ENCODE measurements at places on chromosomes 4 and X. TPM values are rescaled to one million over a fixed set of nuclear protein-coding genes. Genes with fewer than 3 reads are reported as not detected.
A peak's percentile ranks its signal among the peaks of the same experiment; 100 is the strongest.

- DNase-seq = no peak
These were observed 337.5 kb downstream of the GRIA2 start for GRCh38 chr4:157558016-157558415.

DNA sequence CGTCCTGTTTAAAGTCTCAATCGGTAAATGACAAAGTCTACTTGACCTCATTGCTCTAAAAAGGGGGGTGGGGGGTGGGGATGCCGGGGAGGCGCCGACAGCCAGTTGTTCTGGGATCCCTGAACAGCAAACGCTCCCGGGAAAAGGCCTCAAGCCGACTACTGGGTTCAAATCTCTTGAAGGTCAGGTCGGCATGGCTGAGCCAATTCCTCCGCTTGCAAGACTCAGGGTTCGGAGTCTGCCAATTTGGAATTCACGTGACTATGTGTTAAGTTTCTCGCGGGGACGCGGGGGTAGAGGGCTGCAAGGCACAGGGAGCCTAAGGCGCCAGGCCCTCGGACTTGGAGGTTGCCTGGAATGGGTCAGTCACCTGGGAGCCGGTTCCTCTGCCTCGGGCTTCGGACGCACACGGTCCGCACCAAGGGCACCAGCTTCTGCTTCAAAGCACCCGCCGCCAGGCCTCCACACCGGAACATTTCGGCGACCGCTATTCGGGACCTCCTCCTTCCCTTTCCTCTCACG, 399 bp downstream of the AIFM1 start:
- no peak for DNase-seq

- DNase-seq = no peak
These were observed 313.2 kb downstream of the RAPGEF2 start for GRCh38 chr4:159416073-159416472.

- DNase-seq = no peak
These were observed 241.1 kb downstream of the AFAP1 start for GRCh38 chr4:7698584-7698983.

DNA sequence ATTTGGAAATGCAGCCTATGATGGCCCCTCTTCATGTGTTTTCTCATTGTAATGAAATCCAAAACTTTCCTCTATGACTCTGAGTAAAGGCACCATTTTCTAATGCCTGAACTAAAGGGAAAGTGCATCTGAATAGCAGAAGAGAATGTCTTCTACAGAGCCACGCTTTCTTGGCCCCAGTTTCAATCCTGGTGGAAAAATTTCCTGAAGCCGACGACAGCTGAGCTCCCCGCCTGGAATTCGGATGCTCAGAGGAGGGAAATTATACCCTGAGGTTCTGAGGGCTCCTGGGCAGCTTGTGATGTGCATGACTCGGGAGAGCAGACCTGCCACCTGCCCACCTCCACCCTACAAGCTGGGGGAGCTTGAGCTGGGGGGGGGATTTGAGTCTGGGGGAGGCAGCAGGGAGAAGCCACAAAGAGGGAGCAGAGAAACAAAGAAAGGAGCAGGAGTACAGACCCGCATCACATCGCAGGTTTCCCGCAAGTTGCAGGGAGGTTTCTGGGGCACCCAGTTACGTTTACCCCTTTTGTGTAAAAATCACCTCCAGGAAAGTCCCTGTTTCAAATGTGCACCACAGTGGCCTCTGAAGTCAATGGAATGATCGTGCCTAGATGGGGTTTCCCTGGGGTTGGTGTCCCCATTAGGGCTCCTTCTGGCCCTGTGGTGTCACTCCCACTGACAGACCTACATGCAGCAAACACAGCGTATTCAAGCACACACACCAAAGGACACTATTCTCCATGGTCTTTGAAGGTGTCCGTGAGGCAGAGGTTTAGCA, 145.6 kb upstream of the RBPJ start:
- no peak for DNase-seq

DNA sequence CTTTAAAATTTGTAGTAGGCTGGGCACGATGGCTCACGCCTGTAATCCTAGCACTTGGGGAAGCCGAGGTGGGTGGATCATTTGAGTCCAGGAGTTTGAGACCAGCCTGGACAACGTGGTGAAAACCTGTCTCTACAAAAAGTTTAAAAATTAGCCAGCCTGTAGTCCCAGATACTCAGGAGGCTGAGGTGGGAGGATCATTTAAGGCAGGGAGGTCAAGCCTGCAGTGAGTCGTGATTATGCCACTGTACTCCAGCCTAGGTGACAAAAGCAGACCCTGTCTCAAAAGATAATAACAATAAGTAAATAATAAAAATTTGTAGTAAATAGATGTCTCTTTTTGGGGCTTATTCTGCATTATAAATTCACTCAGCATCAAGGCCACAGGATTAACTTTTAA, 118.5 kb downstream of the IRF2 start:
- DNase-seq = no peak

DNA sequence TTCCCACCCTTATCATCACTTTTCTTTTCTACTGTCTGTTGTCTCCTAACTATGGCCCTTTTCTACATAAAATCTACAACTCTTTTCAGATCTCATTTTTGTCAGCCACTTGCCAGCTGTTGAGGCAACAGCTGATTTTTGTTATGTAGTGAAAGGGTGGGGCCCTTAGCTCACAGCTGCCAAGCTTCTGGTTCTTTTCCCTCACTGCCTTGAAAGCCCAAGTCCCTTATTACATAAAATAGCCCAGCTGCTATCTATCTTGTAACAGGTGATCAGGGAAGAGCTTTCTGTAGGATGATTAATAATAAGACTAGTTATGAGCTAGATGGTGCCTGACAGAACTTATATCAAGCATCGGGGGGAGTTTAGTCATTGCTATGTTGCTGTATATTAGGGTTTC, 45.9 kb downstream of the ADGRL3 start:
- no peak for DNase-seq

GRCh38 chr4:29142708-29143107, 1577.5 kb upstream of the PCDH7 start:
- no peak for DNase-seq

GRCh38 chr4:91279899-91280298, 1023.9 kb upstream of the GRID2 start:
- no peak for DNase-seq

DNA sequence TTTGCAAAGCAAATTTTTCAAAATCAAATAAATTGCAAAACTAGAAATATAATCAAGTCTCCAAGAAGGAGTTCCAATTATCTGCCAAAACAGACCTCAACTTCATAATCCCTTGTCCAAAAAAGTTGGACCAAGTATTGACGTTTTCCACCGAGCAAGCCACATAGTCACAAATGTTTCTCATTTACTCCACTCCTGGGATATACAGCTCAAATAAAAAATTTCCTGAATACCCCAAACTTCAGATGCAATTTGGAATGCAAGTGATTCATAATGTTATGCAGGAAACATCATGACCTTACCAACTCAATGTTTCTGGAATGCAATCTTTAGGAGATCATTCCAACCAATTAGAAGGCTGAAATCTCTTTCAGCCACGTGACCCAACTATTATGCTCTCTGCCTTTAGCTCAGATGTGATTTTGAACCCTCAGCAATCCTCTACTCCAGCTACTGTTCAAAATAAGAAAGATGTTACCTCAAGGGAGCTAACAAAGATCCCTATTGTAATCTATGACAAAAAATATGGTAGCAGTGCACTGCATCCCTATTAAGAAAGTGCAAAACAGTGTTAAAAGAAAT, 72.4 kb downstream of the PRDM5 start:
- no peak for DNase-seq

DNA sequence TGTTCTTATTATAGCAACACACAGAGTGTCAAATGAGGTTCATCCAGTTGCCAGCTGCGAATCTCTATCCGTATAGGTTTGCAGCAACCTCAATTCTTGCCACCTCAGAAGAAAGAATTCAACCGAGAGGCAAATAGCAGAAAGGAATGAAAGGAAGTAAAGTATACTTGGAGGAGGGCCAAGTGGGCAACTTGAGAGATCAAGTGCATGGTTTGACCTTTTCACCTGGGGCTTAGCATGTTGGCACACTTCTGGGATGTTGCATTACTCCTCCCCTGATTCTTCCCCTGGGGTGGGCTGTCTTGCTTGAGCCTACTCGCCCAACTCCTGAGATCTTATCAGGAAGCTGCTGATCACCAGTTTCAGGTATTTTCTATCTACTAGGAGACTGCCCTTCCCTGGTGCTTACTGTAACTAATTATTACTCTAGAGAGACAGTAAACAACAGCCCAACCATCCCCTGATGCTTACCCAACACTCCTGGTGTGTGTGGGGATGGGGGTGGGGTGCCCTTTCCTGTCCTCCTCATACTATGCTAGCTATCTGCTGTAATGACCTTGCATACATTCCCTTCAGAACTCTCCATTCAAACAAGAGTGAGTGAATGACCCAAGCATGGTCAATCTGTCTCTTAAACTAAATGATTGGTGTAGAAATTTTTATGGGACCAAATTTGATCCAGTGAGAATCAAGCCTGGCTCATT, 7.3 kb upstream of the TMEM33 start:
- DNase-seq = no peak

DNA sequence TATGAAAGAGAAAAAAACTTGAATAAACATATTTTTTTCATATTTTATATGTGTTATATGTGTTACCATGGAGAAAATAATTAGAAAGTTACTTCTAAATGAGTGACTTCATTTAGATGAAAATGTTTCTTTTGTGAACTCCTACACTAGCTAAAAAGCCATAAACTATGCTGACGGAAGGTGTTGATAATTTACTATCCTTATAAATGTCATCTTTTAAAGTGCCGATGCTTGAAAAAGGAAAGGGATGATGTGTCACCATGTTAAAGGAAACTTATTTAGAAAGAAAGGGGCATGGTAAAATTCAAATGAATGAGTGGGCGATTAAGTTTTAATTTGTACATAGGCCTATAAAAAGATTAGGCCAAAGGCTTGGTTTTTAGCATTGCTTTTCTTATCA, 133.8 kb downstream of the SPRY1 start:
- DNase-seq = no peak

GRCh38 chr4:2786152-2786671, 6.7 kb upstream of the SH3BP2 start:
- DNase-seq = peak; percentile 47

DNA sequence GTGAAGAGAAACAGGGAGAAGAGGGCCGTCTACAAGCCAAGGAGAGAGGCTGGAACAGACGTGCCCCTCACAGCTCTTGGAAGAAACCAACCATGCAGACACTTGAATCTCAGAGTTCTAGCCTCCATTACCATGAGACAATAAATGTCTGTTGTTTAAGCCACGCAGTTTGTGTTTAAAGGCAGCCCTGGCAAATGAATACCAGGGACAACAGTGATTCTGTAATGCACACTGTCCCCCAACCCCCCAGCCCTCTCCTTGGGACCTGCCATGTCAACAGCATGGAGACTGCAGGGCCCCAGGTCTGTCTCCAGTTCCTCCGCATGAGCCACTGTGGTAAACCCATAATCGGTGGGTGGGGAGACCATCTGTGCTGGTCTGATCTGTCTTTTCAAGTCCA, 348.0 kb upstream of the KLF3 start:
- DNase-seq = no peak

DNA sequence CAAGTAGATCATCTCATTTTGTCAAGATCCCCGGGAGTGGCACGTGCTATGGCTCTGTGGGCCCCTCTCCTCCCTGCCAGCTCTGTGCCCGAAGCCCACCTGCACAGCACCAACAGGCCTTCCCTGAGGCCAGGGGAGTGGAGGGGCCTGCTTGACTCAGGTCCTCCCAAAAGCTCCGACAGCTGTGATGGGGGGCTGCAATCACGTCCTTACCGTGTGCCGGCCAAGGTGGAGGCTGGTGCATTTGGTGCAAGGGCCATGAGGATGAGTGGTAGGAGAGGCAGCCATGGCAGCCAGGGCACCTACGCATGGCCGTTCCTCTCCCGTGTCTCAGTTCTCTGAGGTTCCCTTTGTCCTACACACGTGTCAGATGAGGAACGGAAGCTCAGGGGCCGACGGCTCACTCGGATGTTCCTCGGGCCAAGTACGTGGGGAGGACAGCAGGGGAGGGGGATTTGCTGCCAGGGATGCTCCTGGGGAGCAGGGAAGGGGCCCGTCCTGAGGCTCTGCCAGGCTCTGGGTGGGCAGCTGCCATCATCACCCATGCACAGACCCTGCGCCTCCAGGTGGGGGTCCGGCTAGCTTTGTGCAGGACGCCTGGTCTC, 95.8 kb downstream of the HMX1 start:
- peak; percentile 62 for DNase-seq

GRCh38 chrX:154008521-154008920, 11.2 kb downstream of the IRAK1 start:
- DNase-seq = no peak

DNA sequence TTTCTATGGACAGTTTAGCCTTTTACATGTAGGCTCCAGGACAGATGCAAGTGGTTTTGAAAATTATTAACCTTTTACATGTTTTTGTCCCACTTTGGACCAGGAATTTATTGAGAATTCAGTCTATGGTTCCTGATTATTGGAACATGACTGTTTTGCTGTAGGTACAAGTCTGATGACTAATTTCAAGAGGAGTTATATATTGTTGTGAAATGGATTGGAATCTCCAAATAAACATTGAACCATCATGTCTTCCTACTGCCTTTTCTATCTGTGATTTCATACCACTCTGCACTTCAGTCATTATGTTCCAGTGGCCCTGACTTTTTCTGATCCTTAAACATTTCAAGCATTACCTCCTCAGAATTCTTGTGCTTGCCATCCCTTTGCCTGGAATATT, 35.9 kb downstream of the TBC1D19 start:
- DNase-seq = no peak

- no peak for DNase-seq
These were observed 88.4 kb downstream of the AFF2 start for GRCh38 chrX:148588649-148589310.

GRCh38 chr4:153904011-153904410, 115.1 kb upstream of the SFRP2 start:
- no peak for DNase-seq

DNA sequence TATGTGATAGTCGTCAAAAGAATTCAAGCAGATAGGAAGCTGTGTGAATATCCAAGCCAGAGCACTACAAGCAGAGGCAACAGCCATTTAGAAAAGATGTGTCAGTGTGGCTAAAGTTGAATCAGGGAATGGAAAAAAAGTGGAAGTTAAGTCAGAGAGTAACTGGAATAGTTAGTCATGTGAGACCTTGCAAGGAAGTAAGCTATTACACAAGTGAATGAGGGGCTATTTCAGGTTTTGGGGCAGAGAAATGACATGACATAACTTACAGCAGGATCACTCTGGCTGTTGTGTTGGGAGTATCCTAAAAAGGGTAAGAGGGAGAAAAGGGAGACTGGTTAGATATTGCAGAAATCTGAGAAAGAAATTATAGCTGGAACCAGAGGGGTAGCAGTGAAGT, 236.6 kb upstream of the PCDH18 start:
- DNase-seq = no peak

The GC gene
- not detected for total RNA-seq

The MAGEB2 gene
- not detected for total RNA-seq

The GPRIN3 gene
- 7.3 TPM for total RNA-seq

The CXCL6 gene
- total RNA-seq = 0.22 TPM

The GRIA3 gene
- total RNA-seq = 14.2 TPM

The TMEM150C gene
- total RNA-seq = 7.4 TPM

The HSPA4L gene
- total RNA-seq = 12.4 TPM

The SATL1 gene
- 0.16 TPM for total RNA-seq

The KCNIP4 gene
- not detected for total RNA-seq

The PLK4 gene
- total RNA-seq = 0.75 TPM

Measured in cardiac septum (tissue), 1 donor.